Stimulated activated CD4-positive, alpha-beta T cell treated with anti-CD3 and anti-CD28 coated beads, Interleukin-12 subunit alpha, Interleukin-12 subunit beta, amount 100 ng/mL, for 4 hours (primary cell): ENCODE measurements at places on chromosomes 11 and 22.
A peak's percentile ranks its signal among the peaks of the same experiment; 100 is the strongest.

DNA sequence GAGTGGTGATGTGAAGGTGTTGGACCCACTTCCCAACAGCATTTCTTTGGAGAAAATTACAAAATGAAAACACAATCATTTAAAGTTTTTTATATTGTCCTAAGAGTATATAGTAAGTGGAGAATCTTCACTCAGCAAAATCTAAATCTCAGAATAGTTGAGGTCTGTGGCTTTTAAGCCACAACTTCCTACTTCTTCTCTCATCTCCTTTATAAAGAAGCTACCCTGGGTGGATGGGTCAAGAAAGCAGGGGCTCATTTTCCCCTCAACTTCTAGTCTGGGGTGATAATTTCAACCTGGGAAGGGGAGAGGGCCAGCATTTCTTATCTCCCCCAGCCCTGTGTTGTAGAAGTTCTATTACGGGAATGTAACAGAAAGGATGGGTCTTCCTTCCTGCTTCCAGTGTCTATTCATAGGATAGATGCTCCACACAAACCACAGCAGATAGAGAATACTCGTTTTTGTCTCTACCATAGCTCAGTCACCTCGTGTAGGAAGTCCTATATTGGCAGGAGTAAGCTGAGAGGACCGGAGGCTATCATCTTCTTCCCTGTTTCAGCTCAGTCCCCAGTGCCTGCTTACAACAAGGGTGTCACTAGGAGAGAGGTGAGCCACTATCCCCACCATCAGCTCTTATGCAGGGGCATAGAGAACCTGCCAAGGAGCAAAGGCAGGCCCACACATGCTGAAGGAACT is 341.5 kb downstream of the CASP12 start:
- no peak for DNase-seq

GRCh38 chr22:17115945-17116565 is 5.1 kb downstream of the TMEM121B start:
- DNase-seq, result no peak

- DNase-seq, result no peak
Measured at GRCh38 chr11:87432022-87432421, 394.3 kb downstream of the TMEM135 start.

GRCh38 chr11:126157326-126158030 is 54.0 kb downstream of the RPUSD4 start:
- no peak for DNase-seq

DNA sequence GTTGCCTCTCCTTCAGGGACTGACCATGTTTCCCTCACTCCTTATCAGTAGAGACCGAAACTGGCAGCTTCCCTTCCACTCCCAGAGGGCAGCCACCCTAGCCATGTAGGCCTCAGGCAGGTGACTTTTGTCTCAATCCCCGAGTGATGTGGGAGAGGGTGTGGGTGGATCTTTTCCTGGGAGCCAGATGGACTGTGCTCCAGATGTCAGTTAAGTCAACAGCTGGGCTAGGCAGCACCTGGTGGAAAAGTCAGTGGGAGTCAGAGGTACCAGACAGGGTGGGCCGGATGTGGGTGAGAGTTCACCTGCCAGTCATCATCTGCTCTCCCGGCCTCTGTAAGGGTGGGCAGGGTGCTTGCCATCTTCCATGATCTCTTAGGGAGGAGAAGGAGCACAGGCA is 1.9 kb downstream of the BANF1 start:
- DNase-seq, result no peak

- DNase-seq, result peak; percentile 27
Measured at GRCh38 chr22:45009606-45010531, at the start of gene PHF21B. TSS of gene PHF21B (minus strand) at chr22:45010005. CDS start at chr22:45009549, 456 bp downstream.

GRCh38 chr11:6475936-6476335 is 2.2 kb upstream of the TRIM3 start:
- DNase-seq, result no peak

DNA sequence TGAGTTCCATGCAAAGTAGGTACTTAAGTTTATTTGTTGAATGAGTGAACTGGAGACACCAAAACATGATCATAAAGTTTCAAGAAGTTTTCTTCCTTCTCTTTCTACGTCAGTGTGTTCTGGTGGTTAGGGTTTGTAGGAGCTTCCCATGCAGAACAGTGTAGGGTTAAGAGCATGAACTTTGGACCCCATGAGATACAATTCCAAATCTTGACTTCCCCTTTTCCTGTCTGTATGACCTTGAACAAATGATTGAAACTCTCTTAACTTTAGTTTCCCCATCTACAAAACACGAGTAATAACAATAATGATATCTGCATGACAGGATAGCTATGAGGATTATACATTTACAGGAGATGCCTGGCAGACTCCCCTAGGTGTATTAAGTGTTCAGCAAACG is 41.0 kb upstream of the TENM4 start:
- DNase-seq, result no peak

- no peak for DNase-seq
Measured at GRCh38 chr11:47106798-47107411, 69.8 kb downstream of the ARFGAP2 start.

- DNase-seq, result no peak
Measured at GRCh38 chr22:44458044-44459020, 39.7 kb downstream of the RTL6 start.

- no peak for DNase-seq
Measured at GRCh38 chr22:43670513-43670912, 141.6 kb downstream of the EFCAB6 start.

GRCh38 chr11:9884601-9885000 is 220.7 kb downstream of the SWAP70 start:
- no peak for DNase-seq

GRCh38 chr11:115720602-115721245 is 216.5 kb upstream of the CADM1 start:
- DNase-seq, result no peak

DNA sequence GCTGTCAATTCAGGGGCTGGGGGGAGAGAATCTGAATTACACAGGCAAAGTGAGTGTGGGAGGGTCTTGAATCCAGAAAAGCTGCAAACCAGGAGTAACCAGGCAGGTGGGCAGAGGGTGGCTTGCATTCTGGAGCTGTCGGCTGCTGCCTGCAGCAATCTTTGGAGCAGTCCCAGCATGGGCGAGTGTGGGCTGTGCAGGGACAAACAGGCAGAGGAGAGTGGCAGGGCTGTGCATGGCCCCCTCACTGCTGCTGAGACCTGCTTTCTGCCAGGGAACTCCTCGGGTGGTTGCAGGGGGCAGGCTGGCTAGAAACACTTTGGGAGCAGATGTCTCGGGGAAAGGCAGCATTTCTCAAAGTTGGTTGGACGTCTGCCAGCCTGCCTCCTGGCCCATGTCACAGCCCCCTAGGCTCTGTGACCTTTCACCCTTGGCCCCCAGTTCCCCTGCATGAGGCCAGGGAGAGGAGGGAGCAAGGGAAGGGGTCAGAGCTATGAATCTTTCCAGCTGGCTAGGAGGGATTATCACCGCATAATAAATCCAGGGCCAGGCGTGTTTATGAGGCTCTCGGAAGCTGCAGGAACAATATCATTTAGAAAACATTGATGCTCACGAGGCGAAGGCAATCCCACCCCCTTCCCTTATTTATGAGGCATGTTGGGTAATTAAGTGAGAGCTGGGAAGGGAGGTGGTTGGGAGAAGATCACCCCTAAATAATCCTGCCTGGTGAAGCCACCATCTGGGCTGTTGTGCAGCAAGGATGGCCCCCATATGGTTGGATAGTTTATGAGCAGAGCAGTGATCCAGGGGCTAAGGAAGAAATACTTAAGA is 212.3 kb upstream of the NCAM1 start:
- no peak for DNase-seq

DNA sequence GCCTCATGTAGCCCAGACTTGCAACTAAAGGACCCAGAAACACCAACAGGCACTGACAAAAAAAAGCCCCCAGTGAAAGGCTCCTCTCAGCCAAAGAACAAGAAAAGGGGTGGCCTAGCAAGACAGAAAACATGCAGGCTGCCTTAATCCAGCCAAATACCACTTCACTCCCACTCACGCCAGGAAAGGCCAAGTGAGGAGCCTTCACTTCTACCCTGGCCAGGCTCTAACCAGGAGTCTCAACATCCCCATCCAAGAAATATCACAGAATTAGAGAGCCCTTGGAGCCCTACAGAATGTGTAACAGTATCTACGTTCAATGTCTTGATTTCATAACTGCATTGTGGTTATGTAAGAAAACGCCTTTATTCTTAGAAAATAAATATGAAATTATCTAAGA is 149.0 kb downstream of the APOL5 start:
- DNase-seq, result no peak

GRCh38 chr11:86101941-86102407 is 33.1 kb upstream of the PICALM start:
- no peak for DNase-seq

GRCh38 chr11:80521592-80521991 is 1080.8 kb upstream of the TENM4 start:
- no peak for DNase-seq

- DNase-seq, result no peak
Measured at GRCh38 chr11:15772981-15773380, 583.4 kb downstream of the SOX6 start.

GRCh38 chr11:128766591-128767081 is 72.8 kb downstream of the FLI1 start:
- DNase-seq, result no peak

GRCh38 chr11:123176785-123177184 is 18.3 kb downstream of the CLMP start:
- no peak for DNase-seq

GRCh38 chr11:23990346-23991164 is 506.3 kb upstream of the LUZP2 start:
- no peak for DNase-seq

DNA sequence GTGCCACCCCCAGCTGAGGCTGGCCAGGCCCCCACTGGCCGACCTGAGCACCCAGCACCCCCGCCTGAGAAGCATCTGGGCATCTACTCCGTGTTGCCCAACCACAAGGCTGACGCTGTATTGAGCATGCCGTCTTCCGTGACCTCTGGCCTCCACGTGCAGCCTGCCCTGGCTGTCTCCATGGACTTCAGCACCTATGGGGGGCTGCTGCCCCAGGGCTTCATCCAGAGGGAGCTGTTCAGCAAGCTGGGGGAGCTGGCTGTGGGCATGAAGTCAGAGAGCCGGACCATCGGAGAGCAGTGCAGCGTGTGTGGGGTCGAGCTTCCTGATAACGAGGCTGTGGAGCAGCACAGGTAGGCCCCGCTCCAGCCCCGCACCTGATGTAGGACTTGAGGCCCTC is 4.7 kb downstream of the ZBTB16 start:
- DNase-seq, result no peak

GRCh38 chr11:114180301-114181055 is 115.7 kb upstream of the NNMT start:
- no peak for DNase-seq

DNA sequence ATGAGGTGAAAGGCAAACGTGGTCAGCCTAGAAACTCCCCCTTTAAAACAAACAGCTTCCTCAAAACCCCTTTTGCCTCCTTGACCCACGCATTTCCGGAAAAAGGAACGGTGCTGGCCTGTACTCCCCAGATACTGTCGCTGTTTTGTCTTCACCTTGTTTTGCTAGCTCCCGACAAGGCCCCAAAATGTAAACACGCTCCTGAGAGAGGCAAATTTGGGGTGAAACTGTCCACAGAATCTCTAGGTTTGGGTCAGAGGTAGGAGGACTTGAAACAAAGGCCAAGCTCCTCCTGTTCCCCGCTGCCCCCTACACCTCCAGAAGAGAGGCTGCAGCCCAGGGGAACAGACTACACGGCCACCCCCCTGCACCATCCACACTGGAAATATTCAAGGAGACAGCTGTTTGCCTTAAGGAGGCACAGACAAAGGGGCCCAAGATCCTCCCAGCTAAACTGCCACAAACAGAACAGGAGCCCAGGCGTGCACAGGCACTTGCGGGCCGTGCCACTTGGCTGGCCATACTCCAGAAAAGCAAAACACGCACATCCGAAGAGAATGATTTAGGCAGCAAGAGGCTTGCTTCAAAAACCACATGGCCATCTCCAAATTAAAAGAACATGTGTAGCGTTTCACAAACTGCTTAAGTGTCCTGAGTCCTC is 160.5 kb upstream of the GRK3 start:
- no peak for DNase-seq

DNA sequence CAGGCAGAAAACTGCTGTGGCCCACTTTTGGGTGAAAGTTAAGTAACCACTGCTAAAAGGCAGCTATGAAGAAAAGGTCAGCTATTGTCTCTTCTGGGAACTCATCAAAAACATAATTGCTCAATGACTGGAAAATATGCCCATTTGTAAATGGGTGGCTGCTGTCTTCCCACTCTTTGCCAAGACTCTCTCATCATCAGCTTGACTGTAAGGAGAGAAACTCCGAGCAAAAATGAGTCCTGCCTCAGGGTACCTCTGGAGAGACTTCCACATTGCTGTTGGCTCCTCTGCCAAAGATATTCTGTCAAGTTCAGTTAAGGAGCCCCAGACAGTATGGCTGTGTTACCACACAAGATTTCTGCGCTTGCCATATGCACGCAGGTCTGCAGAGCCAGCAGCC is 138.7 kb downstream of the BBOX1 start:
- no peak for DNase-seq

- no peak for DNase-seq
Measured at GRCh38 chr11:131254254-131254653, 116.2 kb upstream of the NTM start.

GRCh38 chr11:92295175-92296137 is 70.8 kb downstream of the FAT3 start:
- DNase-seq, result no peak

DNA sequence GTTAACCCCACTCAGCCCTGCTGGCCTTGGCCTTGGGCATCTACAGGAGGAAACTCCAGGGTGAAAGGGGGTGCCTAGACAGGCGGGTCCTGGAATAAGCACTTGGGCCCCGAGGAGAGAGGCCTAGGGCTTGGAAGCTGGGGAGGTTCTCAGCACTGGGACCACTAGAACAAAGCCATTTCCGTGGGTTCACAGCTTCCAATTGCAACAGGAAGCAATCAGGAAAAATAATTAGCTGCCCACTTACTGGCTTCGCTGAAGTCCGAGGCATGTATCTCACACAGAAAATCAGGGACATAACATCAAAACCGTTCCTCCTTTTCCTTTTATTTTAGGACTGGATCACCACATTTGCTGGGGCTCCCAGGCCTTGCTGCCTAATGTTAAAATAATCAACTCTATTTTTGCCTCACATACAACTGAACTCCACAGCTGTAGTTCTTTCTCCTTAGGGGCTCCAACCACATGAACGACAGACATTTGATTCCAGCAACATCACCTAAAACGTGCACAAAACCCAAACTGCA is 161.1 kb upstream of the GRK3 start:
- no peak for DNase-seq
